Stimulated activated CD8-positive, alpha-beta memory T cell treated with anti-CD3 and anti-CD28 coated beads, Interleukin-7, amount 100 ng/mL, for 48 hours (primary cell): ENCODE measurements at places on chromosomes 4 and X.

DNA sequence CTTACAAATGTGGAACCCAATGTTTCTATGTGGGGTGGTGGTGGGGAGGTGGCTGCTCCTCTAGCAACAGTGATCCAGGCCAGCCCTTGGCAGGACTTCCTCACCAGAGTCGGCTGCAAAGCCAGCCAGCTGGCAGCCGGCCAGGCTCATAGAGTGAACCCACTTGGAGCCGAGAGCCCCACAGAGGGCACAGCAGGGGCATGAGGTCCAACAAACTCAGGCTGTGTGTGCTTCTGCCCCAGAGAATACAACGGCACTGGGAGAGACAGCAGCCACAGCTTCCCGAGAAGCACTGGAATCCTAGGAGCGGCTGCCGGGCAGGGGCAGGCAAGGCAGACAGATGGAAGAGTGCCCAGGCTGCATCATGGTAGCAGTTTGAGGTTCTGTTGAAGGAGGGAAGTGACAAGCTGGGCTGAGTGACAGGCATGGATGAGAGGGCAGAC, 23.5 kb upstream of the SOWAHD start:
- DNase-seq = no peak

GRCh38 chr4:110867251-110867960, 244.5 kb upstream of the PITX2 start:
- no peak for DNase-seq

DNA sequence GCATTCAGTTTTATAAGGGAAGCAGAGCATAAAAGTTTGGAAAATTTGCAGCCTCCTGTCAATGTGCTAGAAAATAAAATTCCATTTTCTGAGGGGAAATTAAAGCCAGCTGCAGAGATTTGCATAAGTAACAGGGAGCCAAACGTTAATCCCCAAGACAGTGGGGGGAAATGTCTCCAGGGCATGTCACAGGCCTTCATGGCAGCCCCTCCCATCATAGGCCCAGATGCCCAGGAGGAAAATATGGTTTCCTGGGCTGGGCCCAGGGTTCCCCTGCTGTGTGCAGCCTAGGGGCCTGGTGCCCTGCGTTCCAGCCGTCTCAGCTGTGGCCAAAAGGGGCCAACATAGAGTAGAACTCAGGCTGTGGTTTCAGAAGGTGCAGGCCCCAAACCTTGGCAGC, 9.3 kb downstream of the RNF4 start:
- DNase-seq = no peak

GRCh38 chr4:61824454-61824853, 624.3 kb downstream of the ADGRL3 start:
- DNase-seq = no peak

DNA sequence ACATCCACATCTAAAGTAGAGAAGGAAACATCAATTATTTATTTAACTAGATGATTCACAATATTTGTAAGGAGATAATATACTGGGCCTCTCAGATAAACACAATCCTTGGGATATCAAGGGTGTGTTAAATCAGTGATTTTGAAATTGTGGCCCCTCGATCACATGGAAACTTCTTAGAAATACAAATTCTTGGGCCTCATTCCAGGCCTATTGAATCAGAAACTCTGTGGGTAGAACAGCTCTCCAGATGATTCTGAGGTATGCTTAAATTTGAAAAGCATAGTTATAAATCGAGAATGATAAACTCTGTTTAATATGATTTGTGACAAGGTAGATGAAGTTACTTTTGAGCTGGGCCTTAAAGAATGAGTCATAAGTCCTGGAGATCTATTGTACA, 64.3 kb upstream of the GPR174 start:
- no peak for DNase-seq

DNA sequence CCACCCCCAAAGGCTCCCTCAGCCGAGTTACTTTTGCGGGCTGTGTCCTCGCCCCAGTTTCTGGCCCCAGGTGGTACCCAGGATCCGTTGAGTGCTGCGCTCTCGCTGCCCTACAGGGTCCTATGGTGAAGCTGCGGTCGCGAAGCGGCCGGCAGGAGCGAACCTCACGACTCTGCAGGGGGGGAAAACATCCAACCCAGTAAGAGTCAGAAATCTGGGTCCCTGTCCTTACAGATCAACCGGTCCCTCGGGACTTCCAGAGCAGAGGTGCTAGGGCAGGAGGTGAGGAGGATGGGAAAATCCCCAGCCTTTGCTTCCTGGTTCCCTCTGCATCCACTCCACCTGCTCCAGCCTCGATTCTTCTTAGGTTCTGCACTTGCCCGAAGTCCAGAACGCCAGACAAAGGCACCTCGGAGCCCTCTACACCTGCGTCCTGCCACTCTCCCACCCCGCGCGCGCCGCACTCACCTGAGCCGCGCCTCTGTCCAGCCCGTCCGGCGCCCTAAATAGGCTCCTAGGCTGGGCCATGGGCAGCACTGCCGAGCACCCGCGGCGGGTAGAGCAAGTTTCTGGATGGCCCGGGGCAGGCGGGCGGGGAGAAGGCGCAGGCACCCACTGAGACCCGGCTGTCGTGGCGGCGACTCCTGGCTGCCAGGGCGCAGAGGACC, at the start of gene HS3ST1:
Gene HS3ST1 (minus strand): TSS at position 664 of the 668 bp plus-strand sequence. CDS start 28,889 bp downstream, outside the sequence.
- DNase-seq = no peak
